ENCODE measurements at places on chromosomes 7 and 10. TPM values are rescaled to one million over a fixed set of nuclear protein-coding genes. Genes with fewer than 3 reads are reported as not detected.

DNA sequence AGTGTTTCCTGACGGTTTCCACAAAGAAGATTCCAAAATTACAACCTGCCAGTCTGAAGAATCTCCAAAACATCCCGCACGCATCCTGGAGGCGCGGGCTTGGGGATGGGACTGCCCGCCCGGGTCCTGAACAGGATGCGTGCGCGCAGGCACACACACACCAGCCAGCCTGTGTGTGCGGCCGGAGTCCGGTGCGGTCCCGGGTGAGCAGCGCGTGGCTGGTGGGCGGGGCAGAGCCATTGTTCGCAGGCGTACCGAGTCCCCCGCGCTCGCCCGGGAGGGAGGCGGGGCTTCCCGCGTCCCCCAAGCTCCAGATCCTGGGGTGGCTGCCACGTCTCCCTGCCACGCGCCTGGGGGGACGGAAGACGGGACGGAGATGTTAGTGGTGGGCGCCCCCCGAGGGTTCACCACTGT lies 675 bp upstream of the SCD start:
- peak; percentile 79 for DNase-seq

- DNase-seq, result no peak
These were observed 94.9 kb downstream of the CHST15 start for GRCh38 chr10:123998197-123999141.

GRCh38 chr7:16130111-16131110 lies 290.9 kb downstream of the CRPPA start:
- DNase-seq, result no peak

ZNF853 gene
- 0.32 TPM for total RNA-seq

- DNase-seq, result no peak
These were observed 17.5 kb upstream of the UBE3C start for GRCh38 chr7:157121184-157121715.

BCCIP gene
- total RNA-seq, result 31.2 TPM
